OCI-M1 (cell line): ENCODE measurements at places on chromosomes 7 and 10.

DNA sequence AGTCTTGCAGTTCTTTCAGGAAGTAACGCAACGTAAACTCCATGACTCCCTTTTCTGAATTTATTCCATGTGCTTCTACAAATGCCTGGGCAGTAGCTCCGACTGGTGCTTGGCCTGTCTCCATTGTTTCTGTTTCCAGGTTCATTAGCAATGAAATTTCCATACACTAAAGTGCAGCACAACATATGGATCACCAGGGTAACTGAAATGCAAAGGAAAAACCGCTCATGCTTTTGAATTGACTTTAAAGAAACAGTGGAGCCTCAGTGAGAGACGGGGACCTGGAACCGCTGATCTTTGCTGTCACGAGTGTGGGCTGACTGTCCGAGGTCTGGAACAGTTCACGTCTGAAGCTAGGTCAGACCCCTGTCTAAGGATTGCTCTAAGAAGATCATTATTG lies 126.5 kb upstream of the IGFBP3 start:
- DNase-seq: no peak

DNA sequence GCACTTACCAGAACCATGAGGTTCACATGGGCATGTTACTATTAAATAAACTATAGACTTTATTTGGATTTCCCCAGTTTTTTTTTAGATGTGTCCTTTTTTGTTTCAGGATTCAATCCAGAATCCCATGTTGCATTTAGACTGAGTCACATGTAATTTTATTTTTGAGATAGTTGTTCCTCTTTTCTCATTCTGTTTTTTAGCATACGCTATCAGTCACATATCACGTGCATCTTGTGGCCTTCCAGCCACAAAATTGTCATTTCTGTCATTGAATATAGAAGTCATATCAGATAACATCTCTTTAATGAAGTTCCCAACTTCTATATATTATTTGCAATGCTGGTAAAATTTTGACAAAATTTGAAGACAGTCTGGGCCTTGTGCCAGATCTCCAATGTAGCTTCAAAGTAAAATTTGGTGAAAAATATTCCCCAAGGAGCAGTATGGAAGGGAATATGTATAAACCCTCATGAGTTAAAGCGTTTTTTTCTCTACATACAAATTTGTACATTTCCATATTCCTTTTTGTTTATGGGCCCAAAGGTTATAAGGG lies 132.3 kb upstream of the MKI67 start:
- DNase-seq: peak; percentile 61

- peak; percentile 2 for DNase-seq
Observed at GRCh38 chr7:120582916-120583315, 275.0 kb downstream of the TSPAN12 start.

GRCh38 chr7:76020031-76020714 lies 25.8 kb upstream of the TMEM120A start:
- peak; percentile 84 for DNase-seq

GRCh38 chr7:24595671-24596418 lies 22.6 kb downstream of the PALS2 start:
- DNase-seq: peak; percentile 61

GRCh38 chr10:79298403-79299244 lies 48.6 kb upstream of the PPIF start:
- DNase-seq: peak; percentile 13

GRCh38 chr7:124914298-124914697 lies 15.3 kb downstream of the POT1 start:
- DNase-seq: no peak

GRCh38 chr7:131157530-131158243 lies 170.0 kb upstream of the MKLN1 start:
- DNase-seq: no peak

DNA sequence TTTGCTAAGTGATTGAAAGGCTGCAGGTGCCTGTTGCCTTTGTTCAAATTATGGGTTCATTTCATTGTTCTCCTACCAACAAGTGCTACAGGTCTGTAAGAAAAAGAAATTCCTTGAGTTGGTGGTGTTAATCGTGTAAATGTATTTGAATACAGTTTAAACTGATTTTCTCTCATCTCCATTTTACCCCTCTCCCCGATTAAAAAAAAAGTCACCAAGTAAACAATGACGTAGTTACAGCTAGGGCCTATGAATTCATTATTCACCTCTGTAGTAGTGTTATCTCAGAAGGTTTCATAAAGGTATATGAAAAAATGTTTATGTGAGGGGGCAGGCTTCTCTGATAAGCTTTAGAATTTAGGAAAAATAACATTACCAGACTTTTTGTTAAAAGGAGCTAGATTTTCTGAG lies 1.1 kb downstream of the REEP3 start:
- DNase-seq: peak; percentile 74

- DNase-seq: peak; percentile 78
Observed at GRCh38 chr10:124739986-124740368, 4.2 kb downstream of the FAM53B start.

GRCh38 chr10:129120441-129120840 lies 346.6 kb upstream of the MGMT start:
- DNase-seq: no peak

DNA sequence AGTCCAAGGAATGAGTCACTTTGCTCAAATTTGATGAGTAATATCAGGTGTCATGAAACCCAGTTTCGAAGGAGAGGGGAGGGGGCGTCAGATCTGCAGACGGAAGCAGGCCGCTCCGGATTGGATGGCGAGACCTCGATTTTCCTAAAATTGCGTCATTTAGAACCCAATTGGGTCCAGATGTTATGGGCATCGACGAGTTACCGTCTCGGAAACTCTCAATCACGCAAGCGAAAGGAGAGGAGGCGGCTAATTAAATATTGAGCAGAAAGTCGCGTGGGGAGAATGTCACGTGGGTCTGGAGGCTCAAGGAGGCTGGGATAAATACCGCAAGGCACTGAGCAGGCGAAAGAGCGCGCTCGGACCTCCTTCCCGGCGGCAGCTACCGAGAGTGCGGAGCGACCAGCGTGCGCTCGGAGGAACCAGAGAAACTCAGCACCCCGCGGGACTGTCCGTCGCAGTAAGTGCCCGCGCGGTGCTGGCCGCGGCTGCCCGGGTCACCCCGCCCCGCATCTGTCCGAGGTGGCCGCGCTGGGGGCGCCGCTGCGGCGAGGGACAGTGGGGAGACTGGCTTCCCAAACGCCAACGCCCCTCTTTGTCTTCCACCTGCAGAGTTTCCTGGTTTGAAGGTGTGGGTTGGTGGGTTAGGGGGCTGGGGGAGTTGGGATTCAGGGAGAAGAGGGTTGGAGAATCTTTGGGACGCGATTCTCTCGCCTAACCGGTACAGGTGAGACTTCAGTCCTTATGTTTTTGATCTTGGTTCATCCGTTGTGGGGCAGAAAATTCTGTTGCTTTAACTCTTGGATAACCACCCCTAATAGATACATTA lies at the start of gene TAC1:
TAC1 (plus strand) TSS at position 351 of the 829 bp plus-strand sequence. CDS start 527 bp downstream, outside the sequence.
- DNase-seq: no peak

DNA sequence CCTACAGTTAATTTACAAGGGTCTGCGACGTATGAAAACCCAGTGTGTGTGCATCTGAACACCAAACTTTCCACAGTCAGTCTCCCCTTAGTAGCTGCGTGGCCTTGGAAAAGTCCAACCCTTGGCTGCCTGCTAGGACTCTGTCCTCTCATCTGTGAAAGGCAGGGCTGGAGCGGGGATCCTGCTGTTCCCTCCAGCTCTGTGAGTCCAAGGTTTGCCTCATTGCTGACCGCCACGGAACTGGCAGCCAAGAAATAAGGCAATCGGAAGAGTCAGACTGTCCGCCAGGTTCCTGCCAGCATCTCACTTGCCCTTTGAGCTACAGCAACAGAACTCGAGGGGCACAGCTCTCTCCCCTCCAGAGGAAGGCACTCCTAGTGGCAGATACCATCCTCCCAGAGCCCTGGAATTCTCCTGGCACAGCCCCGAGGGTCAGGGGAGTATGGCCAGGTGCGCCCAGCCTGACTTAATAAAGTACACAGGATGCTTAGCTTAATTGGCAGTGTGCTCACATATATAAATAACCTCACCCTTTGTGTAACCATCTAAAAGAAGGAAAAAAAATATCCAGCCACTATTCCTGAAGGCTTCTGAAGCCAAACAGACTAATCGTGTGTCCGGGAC lies 530.1 kb upstream of the FOXK1 start:
- no peak for DNase-seq

GRCh38 chr10:132643709-132644526 lies 106.3 kb downstream of the INPP5A start:
- DNase-seq: no peak

GRCh38 chr7:86765931-86766330 lies 122.2 kb downstream of the GRM3 start:
- no peak for DNase-seq

- DNase-seq: no peak
Observed at GRCh38 chr10:46035923-46036849, 5.8 kb upstream of the NCOA4 start.

GRCh38 chr10:110032801-110033700 lies 25.3 kb downstream of the ADD3 start:
- DNase-seq: no peak

DNA sequence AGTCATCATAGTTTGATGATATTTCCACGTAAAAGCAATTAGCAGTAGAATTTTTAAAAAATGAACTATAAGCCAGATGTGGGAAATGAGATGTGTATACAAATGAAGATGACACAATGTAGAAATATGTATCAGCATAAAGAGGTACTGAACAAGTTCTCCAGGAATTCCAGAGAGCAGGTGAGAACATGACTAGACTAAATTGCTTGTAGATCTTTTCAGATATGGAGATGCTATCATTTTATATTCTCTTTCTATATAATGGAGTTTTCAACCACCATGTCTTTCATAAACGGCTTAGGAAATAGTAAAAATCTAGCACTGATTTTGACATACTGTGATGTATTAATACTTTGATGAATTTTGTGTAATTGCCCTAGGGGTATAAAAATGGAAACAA lies 130.9 kb downstream of the SEMA3D start:
- no peak for DNase-seq

GRCh38 chr10:1535301-1535965 lies 201.9 kb downstream of the ADARB2 start:
- DNase-seq: no peak

DNA sequence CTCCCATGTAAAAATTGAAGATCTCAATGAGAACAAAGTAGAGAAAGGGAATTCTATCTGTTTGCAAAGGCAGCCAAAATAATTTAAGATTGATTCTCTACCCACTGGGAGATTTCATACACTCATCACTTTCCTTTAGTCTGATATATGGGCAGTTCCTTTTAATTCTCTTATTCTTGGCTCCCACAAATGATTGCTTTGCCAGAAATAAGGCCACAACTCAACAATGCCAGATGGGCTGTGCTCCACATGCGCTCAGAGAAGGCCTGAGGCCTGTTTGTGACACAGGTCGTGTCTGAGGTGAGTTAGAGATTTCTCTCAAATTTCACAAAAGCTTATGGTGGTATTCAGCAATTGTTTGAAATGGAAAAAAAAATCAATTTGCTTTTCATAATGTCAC lies 501.9 kb upstream of the SEMA3D start:
- DNase-seq: no peak

DNA sequence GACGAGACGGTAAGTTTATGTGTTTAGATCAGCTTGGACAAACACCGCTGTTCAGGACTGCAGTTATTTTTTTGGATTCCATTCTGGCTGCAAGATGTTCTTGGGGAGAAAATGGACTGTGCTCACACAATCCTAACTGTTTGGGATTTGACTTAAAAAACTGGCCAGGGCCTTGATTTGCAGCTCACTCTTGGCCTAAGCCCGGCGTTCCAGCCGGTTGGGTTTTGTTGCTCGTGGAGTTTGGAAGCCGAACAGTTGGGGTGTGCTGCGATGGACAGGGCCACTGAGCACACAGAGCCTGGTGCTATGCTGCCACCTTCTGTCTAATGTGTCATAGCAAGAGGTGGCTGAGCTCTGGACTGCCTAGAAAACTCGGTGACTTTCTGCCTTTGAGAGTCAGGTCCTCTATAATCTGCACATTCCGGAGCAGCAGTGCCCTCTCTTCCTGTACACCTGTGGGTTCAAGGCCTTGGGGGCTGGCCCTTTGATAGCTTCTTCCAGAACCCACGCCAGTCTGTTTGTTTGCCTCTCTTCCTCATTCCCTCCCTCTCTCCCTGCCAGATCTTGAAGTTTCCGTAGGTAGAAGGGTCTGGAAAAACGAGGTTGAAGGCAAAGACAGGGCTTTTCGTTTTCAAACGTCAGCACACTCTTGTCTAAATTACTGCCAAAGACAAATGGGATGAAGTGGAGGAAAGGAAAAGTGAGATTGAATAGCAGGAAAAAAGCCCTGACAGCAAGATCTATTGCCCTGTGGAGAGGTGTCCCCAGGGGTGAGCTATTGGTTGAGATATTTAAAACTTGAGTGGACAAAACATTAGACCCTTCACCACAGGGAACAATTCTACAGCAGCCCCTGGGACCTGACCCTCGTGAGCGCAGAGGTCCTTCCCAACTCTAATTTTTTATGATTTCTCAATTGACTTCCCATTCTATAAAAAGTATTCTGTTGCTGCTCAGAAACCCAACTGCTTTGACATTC lies 167.5 kb upstream of the HABP2 start:
- peak; percentile 87 for DNase-seq

DNA sequence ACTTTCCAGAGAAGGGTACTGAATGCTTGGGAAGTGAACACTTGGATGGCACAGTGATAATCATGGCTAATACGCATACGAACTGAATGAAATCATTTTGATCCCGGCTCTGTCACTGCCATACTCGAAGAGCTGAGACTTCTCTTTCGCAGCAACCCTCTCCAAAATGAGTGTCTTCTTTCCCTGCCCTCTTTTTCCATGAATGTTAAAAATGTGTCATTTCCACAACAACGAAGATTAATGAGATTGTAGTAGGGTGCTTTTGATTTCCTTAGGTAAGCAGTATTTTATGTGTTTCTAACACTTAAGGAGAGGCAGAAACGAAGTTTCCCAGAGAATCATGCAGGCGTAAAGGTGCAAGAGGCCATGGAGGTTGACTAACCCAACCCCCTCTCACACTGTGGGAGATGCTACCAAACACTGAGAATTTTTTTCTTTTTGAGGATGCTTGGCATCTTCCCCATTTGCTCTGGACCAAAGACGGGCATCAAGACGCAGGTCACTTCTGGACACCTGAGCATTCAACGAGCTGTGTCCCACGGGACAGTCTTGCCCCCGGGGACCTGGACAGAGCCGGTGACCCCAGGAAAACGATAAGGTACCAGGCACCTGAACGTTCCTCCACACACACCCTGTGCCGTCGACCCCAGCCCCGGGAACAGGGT lies 823 bp downstream of the COPG2 start:
- no peak for DNase-seq

- DNase-seq: peak; percentile 83
Observed at GRCh38 chr7:150685219-150686029, at the start of gene GIMAP2. TSS of gene GIMAP2 (plus strand) at chr7:150685706. CDS start at chr7:150687060, 1,354 bp downstream.

GRCh38 chr10:79932307-79932706 lies 16.6 kb downstream of the SFTPD start:
- no peak for DNase-seq

DNA sequence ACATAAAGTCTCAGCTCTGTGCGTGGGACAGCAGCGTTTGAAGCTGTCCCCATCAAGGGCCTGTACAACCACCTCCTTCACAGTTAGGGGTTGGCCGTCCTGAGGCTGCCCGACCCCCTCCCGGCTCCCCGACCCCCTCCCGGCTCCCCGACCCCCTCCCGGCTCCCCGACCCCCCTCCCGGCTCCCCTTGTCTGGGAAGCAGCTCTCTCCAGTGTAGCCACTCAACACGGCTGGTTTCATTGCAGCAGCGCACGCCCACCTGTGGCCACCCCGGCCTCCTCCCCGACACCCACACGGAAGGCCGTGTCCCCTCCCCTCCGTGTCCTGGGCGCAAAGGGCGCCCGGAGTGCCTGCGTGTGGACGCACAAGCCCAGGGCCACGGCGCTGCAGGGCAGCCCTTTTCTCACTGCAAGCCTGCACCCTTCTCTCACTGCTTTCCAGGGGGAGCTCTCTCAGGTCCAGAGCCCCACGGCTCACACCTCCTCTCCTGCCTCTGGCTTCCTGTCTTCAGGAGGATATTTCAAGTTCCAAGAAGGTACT lies 20.9 kb upstream of the FAM20C start:
- no peak for DNase-seq
